ENCODE measurements at places on chromosomes 3 and 15.

- DNase-seq: no peak
Measured at GRCh38 chr3:98964784-98965183, 63.3 kb upstream of the DCBLD2 start.

DNA sequence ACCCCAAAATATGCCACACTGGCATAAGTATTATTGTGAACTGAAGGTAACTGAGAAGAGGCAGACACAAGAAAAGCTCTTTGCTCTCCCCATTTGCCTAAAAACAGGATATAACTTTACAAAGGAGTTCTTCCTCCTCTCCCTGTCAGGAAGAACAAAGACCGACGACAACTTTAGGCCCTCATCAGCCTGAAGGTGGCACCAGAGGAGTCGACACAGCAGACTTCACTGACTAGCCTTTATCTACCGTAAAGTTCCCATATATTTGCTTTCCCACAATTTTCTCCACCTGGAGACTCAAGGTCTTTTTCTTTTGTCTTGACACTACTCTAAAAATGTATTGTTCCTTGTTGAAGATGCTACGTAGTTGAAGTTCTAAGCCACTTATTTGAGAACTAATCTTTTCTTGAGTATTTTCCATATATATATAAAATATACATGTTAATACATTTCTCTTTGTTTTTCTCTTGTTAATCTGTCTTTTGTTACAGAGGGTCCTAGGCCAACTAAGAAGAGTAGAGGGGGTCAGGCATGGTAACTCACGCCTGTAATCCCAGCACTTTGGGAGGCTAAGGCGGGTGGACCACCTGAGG, 16.2 kb upstream of the XIRP1 start:
- peak; percentile 14 for DNase-seq

GRCh38 chr3:23036728-23037127, 166.4 kb upstream of the UBE2E2 start:
- DNase-seq: no peak

DNA sequence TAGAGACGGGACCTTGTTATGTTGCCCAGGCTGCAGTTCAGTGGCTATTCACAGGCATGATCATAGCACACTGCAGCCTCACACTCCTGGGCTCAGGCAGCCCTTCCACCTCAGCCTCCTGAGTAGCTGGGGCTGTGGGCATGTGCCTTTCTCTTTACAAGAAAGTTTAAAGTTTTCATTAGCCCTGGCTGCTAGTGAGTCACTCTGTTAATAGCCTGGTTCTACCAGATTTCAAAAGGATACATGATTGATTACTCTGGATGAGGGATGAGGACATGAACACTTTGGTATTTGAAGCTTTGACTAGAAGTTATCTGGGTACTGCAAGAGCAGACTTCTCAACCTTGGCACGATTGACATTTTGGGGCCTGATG, 95.1 kb downstream of the DHX36 start:
- no peak for DNase-seq

DNA sequence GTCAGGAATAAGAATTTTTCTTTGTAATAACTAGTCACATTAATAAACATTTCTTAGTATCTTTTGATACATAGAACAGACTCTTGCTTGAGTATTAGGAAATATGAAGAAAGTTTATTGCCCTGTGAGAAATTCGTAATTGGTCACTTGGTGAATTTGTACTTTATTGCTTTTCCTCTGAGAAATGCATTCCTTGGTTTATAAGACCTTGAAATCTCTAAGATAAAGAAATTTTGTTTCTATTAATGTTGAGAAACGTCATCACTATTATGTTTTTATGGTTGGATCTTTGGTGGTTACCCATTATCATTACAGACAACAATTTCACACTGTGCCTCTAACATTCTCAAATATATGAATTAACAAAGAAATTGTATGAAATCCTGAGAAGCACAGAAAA, 652.0 kb upstream of the NECTIN3 start:
- DNase-seq: no peak

DNA sequence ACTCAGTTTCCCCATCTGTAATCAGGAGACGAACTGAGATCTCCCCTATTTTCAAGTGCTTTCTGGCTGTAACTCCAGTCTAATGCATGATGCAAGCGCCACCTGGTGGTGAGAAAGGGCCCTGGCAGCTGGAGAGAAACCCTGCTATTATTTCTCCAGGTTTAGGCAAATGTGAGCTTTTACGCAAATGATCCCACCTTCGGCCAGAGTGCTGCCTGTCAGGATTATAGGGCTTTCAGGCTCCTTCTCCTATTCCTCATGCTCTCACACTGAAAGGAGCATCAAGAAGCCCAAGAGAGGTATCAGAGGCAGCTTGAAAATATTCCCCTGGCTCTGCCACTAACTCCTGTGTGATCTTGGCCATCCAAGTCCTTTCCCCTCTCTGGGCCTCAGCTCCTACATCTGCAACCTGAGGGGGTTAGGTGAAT, 93.9 kb upstream of the RASGRF1 start:
- DNase-seq: peak; percentile 10

DNA sequence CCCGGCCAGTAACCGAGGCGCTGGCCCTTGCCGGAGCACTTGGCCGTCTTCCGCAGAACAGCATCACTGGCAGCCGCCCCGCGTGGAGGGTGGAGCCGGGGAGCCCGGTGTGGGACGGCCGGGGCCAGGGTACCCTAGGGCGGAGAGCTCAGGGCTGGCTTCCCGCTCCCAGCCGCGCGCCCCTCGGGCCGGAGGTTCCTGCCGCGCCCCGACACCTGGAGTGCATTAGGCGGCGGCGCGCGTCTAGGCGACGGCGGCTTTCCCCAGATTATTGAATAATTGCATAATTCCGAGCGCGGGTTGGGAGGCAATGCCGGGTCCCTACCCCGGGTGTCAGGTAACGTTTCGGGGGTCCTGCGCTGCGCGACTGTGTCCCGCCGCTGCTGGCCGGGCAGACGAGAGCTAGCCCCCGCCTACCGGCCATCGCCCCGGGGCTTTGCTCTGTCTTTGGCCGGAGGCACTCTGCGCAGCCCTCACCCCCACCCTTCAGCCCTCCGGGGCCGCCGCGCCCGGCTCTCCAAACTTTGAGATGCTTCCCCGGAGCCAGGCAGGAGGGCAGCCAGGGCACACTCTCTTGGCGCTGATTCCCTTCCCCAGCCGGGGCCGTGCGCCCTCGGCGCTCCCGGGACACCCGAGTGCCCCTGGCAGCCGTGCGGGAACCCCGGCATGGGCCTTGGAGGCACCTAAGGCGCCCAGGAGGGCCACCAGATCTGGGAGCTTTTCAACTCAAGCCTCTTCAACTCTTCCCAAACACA, 749 bp downstream of the ITGA11 start:
- no peak for DNase-seq

DNA sequence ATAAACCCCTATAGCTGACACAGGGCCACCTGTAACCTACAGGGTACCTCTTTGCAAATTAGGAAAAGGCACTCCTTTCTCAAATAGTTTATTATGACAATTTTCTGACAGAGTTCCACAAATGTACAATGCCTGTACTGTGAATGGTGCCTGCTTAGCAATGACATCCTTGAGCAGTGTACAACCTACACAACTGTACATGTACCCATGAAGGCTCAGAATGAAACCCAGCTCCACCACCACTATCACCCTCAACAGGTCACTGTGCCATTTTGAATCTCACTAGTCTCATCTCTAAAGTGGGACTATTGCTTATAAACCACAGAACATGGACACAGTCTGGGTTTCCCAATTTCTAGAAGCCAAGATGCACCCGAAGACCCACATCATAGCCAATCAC, 7.0 kb downstream of the MFGE8 start:
- DNase-seq: no peak

DNA sequence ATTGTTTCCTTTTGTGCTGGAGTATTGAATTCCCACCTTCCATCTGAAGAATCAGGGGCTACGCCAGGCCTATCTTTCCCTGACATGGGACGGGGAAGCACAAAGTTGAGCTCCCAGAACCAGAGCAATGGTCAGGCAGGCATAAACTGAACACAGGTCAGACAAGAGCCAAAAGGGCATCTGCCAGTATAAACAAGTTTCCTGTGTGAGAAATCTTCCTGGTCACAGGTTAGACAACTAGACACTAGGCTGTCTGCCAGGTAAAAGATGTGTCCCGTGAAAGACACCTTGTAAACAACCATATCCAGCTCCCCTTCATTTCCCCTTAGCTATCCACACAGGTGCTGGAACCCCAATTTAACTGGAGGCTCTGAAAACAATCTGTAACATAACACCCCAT, 44.0 kb upstream of the CD96 start:
- no peak for DNase-seq

- DNase-seq: no peak
Measured at GRCh38 chr15:95479308-95479707, 851.2 kb upstream of the NR2F2 start.

DNA sequence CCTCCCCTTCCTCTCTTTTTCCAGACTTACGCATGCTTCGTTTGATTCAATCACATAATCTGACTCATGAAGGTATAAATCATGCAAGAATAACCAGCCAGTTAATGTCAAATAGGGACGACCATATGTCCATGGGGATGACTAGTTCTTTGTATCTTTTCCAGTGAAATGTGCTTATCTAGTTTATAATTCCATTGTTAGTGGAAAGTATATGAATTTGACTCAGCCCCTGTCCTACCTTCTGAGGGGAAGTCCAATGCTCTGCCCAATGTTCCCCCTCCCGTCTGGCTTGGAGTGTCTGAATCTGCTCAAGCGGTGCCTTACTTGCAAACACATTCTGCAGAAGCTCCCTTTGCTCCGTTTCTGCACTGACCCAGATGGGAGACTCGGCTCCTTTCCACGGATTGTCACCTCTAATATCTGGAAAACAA, 55.0 kb upstream of the EPHB3 start:
- DNase-seq: peak; percentile 77

- DNase-seq: no peak
Measured at GRCh38 chr15:27422997-27423396, 452.0 kb downstream of the GABRG3 start.

GRCh38 chr3:192216067-192216466, 511.3 kb downstream of the FGF12 start:
- DNase-seq: no peak

GRCh38 chr3:122365073-122365472, 18.0 kb downstream of the MIX23 start:
- DNase-seq: no peak

GRCh38 chr15:61367953-61368352, 138.9 kb upstream of the RORA start:
- DNase-seq: no peak

GRCh38 chr3:62238003-62238402, 135.3 kb downstream of the FEZF2 start:
- no peak for DNase-seq

- no peak for DNase-seq
Measured at GRCh38 chr3:38226273-38226672, 39.3 kb upstream of the SLC22A13 start.

GRCh38 chr3:55488398-55489055, 1.4 kb upstream of the WNT5A start:
- peak; percentile 76 for DNase-seq

DNA sequence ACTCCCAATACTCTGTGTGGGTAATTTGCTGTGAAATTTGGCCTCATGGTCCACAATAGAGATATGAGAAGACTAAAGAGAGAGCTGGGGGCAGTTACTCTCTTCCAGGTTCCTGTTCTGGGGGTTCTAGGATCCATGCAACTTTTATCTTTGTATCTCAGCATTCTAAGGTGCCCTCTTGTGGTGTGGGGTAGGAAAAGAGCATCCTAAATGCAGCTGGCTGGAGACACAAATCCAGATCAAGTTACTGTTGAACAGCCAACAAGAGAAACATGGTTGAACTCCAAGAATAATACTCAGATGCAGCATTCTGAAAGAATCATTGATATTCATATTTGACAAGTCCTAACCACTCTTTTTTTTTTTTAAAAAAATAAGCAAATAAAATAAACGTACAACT, 238.2 kb downstream of the GREM1 start:
- peak; percentile 77 for DNase-seq

DNA sequence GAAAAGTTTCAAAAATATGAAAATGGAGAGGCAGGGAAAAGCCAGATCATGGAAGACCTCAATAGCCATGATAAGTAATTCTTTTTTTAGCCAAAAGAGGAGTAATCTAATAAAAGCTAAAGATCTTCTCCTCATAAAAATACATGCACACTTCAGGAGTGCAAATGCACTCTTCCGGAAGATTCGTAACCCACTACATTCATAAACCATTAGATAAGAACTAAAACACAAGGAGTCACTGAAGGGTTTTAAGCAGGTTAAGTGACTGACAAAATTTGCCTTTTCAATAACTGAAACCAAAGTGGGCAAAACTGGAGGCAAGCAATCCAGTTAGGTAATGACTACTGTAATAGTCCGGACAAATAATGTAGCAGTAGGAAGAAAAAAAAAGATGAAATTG, 46.0 kb downstream of the UBE3A start:
- DNase-seq: no peak

GRCh38 chr15:40878785-40879184, 4.8 kb upstream of the RHOV start:
- DNase-seq: no peak

DNA sequence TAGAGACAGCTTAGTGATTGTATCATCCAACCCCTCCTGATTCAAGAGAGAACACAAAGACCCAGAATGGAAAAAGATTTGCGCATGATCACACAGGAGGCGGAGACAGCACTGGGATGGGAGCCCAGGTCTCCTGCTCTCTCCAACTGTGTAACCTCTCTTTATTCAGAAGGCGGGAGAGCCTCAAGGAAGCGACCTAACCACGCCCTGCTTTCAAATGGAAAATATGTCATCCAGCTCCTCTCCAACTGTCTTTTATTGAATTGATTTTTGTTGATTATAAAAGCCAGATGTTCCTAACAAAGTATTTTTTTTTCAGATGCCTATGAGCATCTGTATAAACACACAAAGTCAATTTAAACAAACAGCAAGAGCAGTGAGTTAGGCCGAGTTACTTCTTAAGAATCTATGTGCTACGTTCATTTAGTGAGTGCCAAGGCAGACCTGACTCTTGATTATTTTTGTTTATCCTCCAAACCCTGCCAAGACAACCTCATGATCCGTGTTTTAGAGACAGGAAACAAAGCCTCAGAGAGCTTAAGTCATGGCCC, 74.5 kb downstream of the BFSP2 start:
- DNase-seq: peak; percentile 98

- peak; percentile 9 for DNase-seq
Measured at GRCh38 chr15:68930268-68931022, at the start of gene SPESP1. Gene SPESP1, plus strand, starts transcription at chr15:68930525. Its CDS starts 129 bp downstream, at chr15:68930654.

DNA sequence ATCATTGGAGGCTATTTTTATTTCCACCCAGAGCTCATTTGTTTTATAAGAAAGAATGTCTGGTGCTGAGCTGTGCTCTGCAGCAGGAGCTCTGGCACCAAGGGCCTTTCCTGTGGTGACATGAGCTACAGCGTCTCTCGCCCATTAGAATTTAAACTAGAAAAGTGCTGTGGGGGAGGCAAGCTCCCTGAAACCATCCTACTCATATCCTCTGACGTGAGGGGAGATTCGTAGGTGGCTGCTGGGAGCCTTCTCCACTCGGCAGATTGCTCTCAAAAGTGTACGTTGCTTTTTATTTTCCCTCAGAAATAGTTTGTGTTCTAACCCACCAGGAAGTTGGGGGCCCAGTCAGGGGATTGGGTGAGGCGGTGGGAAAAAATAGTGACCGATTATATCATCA, 76.3 kb upstream of the ARHGEF3 start:
- no peak for DNase-seq

DNA sequence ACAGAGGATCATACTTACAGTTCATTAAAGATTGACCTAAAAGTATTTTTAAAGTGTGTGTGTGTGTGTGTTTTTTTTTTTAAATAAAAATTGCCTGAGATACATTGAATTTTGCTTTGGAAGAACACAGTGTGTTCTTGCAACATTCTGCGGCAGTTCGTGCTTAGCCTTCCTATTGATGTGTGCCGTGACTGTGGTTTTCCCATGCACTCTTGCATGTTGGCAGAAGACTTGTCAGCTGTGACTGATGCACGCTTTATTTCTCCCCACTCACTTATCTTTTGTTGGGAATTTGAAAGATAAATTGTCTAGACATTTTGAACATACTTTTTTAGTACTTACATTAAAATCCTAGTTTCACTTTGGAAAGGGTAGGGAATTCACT, 136.3 kb upstream of the LRRFIP2 start:
- DNase-seq: no peak
